ENCODE measurements at places on chromosomes 16 and 17. TPM values are rescaled to one million over a fixed set of nuclear protein-coding genes. Genes with fewer than 3 reads are reported as not detected.

DNA sequence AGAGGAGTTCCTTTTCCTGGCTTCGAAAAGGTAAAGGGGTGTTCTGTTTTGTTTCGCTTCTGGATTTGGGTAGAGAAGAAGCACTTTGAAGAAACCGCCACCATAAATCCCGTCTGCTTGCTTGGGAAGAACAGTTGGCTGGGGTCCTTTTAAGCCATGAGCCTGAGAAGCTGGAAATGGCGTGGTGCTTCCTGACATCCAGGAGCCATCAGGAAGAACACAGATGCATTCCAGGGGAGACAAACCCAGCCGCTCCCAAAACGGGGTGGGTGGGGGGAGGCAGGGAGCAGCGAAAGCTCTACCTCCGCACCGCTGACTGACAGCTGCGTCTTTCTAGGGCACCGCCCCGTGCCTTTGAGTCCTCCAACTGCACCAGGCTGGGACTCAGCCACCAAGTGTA lies 91.6 kb downstream of the ZDHHC7 start:
- H3K4me3 ChIP-seq: no peak overlapping the region
- no peaks in the 10 kb centered on the region for H3K36me3 ChIP-seq
- H3K27ac ChIP-seq: no peak overlapping the region
- H3K4me1 ChIP-seq: no peaks in the 10 kb centered on the region
- DNase-seq: no peak

DNA sequence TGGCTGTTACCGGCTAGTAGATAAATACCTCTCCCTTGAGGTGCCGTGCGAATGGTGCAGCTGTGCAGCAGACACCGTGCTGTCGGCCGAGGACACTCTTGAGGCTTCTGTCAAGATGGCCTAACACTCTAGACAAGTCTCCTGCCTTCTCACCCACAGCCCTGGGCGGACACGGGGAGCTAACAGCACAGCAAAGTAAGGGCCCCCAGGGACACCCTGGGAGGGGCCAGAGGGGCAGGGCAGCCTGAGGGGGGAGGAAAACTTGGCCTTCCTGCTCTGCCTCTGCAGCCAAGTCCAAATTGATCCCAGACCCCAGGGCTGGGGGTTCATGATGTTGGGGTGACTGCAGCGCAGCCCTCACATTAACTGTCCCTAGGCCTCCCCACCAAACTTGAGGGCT lies 210.2 kb downstream of the RPTOR start:
- H3K27me3 ChIP-seq: no peaks in the 10 kb centered on the region
- no peak overlapping the region for H3K27ac ChIP-seq
- no peak for DNase-seq
- H3K36me3 ChIP-seq: no peaks in the 10 kb centered on the region
- H3K4me1 ChIP-seq: no peaks in the 10 kb centered on the region

DNA sequence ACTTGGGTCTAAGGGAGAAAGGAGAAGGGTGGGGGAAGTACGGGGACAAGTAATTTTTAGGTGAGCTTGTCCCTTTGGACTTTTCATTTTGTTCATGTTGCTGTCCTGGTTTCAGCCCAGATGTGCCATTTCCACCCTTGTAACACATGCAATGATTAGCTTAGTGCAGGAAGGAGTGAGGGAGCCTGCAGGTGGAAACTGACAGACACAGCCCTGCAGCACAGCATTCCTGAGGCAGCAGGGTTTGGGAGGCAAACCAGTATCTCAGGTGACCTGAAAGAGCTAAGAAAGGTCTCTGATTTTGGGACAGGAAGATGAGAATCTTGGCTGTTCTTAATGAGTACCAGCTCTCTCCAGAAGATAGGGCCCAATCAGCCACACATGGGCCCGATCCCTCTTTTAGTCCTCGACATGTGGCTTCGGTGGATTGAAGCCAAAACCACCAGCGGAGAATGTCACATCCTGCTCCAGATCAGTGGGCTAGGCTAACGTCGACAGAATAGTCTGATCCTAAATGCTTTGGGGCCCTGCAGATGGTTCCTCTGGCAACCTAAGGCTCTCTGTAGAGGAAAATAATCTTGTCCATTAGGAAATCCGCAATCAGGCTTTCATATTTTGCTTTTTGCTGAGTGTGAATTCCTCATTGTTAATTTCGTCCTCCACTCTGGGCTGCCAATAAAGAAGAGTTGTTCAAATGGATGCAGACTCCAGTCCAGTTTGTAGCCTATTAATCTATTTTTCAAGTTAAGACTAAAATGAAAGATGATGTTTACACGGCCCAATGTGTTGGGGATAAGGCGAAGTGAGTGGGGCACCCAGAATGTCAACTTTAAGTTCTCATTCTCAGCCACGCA lies 3.8 kb upstream of the RNF157 start:
- no peak overlapping the region for H3K4me3 ChIP-seq
- H3K4me1 ChIP-seq: peaks cover 4% of the 10 kb centered on the region
- no peak for DNase-seq

DNA sequence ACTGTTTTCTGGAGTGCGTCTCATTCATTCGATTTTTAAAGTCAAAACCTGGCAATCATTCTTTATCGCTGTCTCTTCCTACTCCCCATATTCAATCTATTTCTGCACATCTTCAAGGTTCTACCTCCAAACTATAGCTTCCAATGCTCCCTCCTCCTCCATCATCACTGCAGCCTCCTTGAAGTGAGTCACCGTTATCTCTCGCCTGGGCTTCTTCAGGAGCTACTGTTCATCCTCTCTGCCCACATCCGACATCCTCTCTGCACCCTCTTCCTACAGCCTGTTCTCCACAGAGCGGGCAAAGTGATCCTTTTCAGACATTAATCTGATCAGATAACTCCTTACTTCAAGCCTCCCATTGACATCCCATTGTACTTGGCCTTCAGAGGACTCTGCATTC lies 144.2 kb upstream of the DNAH9 start:
- H3K4me1 ChIP-seq: no peaks in the 10 kb centered on the region
- no peaks in the 10 kb centered on the region for H3K27me3 ChIP-seq
- no peak for DNase-seq
- no peaks in the 10 kb centered on the region for H3K36me3 ChIP-seq

DNA sequence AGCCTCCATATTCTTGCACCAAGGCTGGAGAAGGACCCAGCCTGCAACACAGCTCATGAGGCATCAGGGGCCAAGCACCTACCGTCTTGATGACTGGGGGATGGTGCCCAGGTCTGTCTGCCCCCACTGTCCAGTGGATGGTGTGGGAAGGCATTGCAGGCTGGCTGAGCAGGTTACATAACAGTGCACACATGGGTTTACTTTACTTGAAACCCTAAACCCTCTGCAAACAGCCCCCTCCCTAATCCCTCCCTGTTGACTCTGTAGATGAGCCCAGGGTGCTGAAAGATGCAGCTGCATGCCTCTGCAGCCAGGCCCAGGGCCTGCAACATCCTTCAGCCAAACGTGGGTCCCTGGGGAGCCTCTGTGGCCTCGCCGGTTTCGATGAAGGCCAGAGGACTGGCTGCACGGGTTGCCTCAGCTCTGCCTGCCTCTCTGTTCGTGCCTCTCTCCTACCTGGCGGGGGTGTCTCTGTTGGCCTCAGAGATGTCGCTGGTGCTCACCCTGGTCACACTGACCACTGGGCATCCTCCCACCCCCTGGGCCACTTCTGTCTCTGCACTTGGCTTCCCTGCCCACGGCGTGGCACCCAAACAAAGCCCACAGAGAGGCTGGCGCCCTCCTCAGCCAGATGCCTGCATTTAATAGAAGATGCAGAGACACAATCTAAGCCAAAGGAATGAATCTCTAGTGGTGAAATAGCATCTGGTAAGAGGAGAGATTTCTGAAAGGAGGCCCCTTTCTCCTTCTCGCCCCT lies 95.1 kb downstream of the METRNL start:
- H3K4me3 ChIP-seq: no peak overlapping the region
- H3K4me1 ChIP-seq: no peaks in the 10 kb centered on the region
- no peaks in the 10 kb centered on the region for H3K27me3 ChIP-seq
- peak; percentile 48 for DNase-seq

DNA sequence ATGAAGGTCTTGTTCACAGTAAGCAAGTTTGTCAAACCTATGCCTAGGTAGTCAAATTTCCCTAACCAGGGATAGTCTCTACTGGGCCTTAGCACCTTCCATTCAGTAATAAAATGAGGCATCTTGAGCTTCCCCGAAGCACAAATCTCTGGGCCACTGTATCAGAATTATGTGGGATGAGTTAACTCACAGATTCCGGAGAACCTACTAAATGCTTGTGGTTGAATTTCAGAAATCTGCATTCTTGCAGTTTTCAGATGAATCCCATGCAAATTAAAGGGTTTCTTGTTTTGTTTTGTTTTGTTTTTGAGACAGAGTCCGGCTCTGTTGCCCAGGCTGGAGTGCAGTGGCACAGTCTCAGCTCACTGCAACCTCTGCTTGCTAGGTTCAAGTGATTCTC lies 478.8 kb upstream of the HSBP1 start:
- no peaks in the 10 kb centered on the region for H3K27me3 ChIP-seq
- DNase-seq: no peak
- H3K36me3 ChIP-seq: no peaks in the 10 kb centered on the region
- H3K27ac ChIP-seq: no peak overlapping the region

GRCh38 chr16:53913099-53913870 lies 209.3 kb downstream of the FTO start:
- H3K27ac ChIP-seq: peak overlapping the region; percentile 70
- H3K27me3 ChIP-seq: no peaks in the 10 kb centered on the region
- H3K4me3 ChIP-seq: no peak overlapping the region
- peak; percentile 44 for DNase-seq

GRCh38 chr16:29903590-29903989 lies 3.3 kb downstream of the ASPHD1 start:
- H3K4me1 ChIP-seq: no peaks in the 10 kb centered on the region
- H3K36me3 ChIP-seq: no peaks in the 10 kb centered on the region
- no peak overlapping the region for H3K27ac ChIP-seq
- DNase-seq: no peak
- no peaks in the 10 kb centered on the region for H3K27me3 ChIP-seq
- H3K4me3 ChIP-seq: no peak overlapping the region

ZPBP2 gene
- total RNA-seq: not detected

SRCIN1 gene
- 8.8 TPM for total RNA-seq

HASPIN gene
- total RNA-seq: 0.33 TPM

METTL9 gene
- total RNA-seq: 136 TPM

RAB11FIP4 gene
- 1.9 TPM for total RNA-seq

All from breast epithelium (tissue), 4 donors.